Central memory CD8-positive, alpha-beta T cell (primary cell): ENCODE measurements at places on chromosomes 7 and 10.

- H3K4me3 ChIP-seq: no peak overlapping the region
- no peak for DNase-seq
- no peaks in the 10 kb centered on the region for H3K36me3 ChIP-seq
- H3K4me1 ChIP-seq: no peaks in the 10 kb centered on the region
Observed at GRCh38 chr10:35228058-35228457, 101.4 kb downstream of the CREM start.

GRCh38 chr7:5681979-5682546, 99.4 kb downstream of the RNF216 start:
- no peaks in the 10 kb centered on the region for H3K27me3 ChIP-seq
- peaks cover 45% of the 10 kb centered on the region for H3K4me1 ChIP-seq
- DNase-seq: no peak
- H3K27ac ChIP-seq: no peak overlapping the region

- H3K4me3 ChIP-seq: peak overlapping the region; percentile 69
- H3K4me1 ChIP-seq: peaks cover 72% of the 10 kb centered on the region
- no peak for DNase-seq
- H3K27ac ChIP-seq: peak overlapping the region; percentile 87
- H3K27me3 ChIP-seq: no peaks in the 10 kb centered on the region
Observed at GRCh38 chr10:3765146-3765545, 19.9 kb downstream of the KLF6 start.

- H3K27me3 ChIP-seq: no peaks in the 10 kb centered on the region
- peak overlapping the region; percentile 20 for H3K27ac ChIP-seq
- H3K4me1 ChIP-seq: no peaks in the 10 kb centered on the region
- peaks cover 2% of the 10 kb centered on the region for H3K36me3 ChIP-seq
Observed at GRCh38 chr10:103021150-103021899, 103.2 kb downstream of the CNNM2 start.

DNA sequence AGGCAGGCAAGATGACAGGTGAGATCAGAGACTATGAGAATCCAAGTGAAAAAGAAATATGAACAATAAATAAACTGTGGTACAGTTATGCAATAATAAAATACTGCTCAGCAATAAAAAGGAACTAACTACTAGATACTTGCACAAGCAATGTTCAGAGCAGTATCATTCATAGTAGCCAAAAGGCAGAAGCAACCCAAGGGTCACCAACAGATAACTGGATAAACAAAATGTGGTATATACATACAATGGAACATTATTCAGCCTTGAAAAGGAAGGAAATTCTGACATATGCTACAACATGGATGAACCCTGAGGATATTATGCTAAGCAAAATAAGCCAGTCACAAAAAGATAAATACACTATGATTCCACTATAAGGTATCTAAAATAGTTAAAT, 76.9 kb upstream of the KCNIP2 start:
- DNase-seq: no peak
- H3K4me3 ChIP-seq: no peak overlapping the region
- no peaks in the 10 kb centered on the region for H3K27me3 ChIP-seq
- peaks cover 8% of the 10 kb centered on the region for H3K36me3 ChIP-seq
- peaks cover 11% of the 10 kb centered on the region for H3K4me1 ChIP-seq

- no peak for DNase-seq
- no peak overlapping the region for H3K27ac ChIP-seq
- no peak overlapping the region for H3K4me3 ChIP-seq
- H3K36me3 ChIP-seq: peaks cover 2% of the 10 kb centered on the region
- H3K4me1 ChIP-seq: no peaks in the 10 kb centered on the region
- no peaks in the 10 kb centered on the region for H3K27me3 ChIP-seq
Observed at GRCh38 chr10:19469521-19469920, 346.7 kb upstream of the PLXDC2 start.

- no peaks in the 10 kb centered on the region for H3K4me1 ChIP-seq
- no peak overlapping the region for H3K4me3 ChIP-seq
- H3K36me3 ChIP-seq: peaks cover 2% of the 10 kb centered on the region
- peaks cover 22% of the 10 kb centered on the region for H3K27me3 ChIP-seq
Observed at GRCh38 chr10:130341356-130341755, 205.2 kb downstream of the GLRX3 start.

GRCh38 chr7:29852457-29852856, 46.1 kb downstream of the WIPF3 start:
- no peak for DNase-seq
- no peak overlapping the region for H3K27ac ChIP-seq
- H3K4me1 ChIP-seq: no peaks in the 10 kb centered on the region
- H3K36me3 ChIP-seq: no peaks in the 10 kb centered on the region
- H3K4me3 ChIP-seq: no peak overlapping the region
- H3K27me3 ChIP-seq: peaks cover 40% of the 10 kb centered on the region

- peaks cover 38% of the 10 kb centered on the region for H3K4me1 ChIP-seq
- H3K36me3 ChIP-seq: peaks cover 2% of the 10 kb centered on the region
- H3K27me3 ChIP-seq: no peaks in the 10 kb centered on the region
- no peak for DNase-seq
- no peak overlapping the region for H3K27ac ChIP-seq
Observed at GRCh38 chr10:59817773-59818172, 64.5 kb upstream of the MRLN start.

DNA sequence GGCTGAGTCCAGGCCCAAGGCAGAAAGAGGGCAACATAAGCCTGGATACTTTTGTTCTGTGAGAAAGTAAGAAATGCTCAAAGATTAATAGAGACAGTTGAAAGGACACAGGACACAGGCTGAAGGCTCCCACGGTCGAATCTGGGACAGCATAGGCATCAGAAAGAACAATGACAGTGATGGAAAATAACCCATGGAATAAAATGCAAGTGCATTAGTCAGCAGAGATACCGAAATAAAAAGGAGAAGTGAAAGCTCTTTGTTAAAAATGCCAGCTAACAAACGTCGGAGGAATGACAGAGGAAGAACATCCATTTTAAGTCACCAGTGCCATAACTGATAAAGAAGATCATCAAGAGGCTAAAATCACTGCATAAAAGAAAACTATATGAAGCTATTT, 19.6 kb upstream of the AGAP5 start:
- no peaks in the 10 kb centered on the region for H3K4me1 ChIP-seq
- H3K36me3 ChIP-seq: peaks cover 35% of the 10 kb centered on the region
- peak overlapping the region; percentile 27 for H3K27ac ChIP-seq
- no peak overlapping the region for H3K4me3 ChIP-seq

DNA sequence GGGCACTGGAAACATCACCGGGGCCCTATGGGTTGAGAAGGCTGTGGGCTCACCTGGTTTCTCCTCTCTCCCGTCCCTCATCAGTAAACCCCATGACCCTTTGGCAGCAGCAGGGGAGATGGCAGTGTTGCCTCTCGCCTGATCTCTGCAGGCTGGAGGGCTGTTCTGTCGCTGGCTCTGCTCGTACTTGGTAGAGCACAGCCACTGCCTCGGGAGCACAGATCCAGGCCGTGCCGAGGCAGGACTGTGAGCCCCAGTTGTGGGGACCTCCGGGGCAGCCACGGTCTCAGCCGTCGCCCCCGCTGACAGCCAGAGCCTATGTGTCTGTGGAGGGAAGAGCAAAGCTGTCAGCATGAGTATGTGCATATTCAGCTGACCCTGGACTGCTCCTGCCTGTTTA, 94.9 kb downstream of the PTPRE start:
- no peaks in the 10 kb centered on the region for H3K4me1 ChIP-seq
- H3K27ac ChIP-seq: no peak overlapping the region
- no peaks in the 10 kb centered on the region for H3K36me3 ChIP-seq
- no peak overlapping the region for H3K4me3 ChIP-seq
- H3K27me3 ChIP-seq: peaks cover 67% of the 10 kb centered on the region

DNA sequence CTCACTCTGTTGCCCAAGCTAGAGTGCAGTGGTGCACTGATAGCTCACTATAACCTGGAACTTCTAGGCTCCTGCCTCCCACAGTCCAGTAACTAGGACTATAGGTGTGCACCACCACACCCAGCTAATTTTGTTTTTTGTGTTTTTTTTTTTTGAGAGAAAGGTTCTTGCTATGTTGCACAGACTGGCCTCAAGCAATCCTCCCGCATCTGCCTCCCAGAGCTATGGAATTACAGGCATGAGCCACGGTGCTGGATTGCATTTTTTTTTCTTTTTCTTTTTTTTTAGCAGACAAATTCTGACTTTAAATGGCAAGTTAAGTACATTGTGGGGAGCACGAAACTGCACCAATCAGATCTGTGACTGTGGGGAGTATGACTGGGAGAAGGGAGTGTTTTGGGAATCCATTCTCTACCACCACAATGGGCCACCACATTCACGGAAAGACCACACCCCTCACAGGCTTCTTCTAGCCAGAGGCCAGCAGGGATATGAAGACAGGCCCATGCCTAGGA, 58.1 kb upstream of the MSMB start:
- H3K4me1 ChIP-seq: peaks cover 14% of the 10 kb centered on the region
- H3K27ac ChIP-seq: no peak overlapping the region
- no peak overlapping the region for H3K4me3 ChIP-seq
- H3K36me3 ChIP-seq: peaks cover 2% of the 10 kb centered on the region
- H3K27me3 ChIP-seq: peaks cover 12% of the 10 kb centered on the region
- DNase-seq: no peak

DNA sequence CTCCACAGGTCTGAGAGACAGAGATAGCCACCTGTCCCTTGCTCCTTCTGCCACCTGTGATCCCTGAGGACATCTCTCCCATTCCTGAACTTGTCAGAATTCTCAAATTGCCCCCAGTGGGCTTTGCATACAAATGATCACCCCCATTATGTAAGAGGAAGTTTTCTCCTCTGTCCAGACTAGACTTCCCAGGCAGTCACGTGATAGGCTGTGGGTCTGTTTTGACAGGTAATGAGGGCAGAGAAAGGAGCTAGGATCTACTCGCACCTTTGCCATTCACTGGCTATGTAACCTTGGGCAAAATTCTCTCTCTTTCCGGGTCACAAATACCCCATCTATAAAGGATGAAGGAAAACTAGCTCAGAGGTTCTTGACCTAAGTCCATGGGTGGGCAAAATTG, 21.4 kb upstream of the TM9SF3 start:
- H3K4me1 ChIP-seq: peaks cover 15% of the 10 kb centered on the region
- peaks cover 11% of the 10 kb centered on the region for H3K36me3 ChIP-seq
- H3K27me3 ChIP-seq: no peaks in the 10 kb centered on the region
- no peak overlapping the region for H3K27ac ChIP-seq
- no peak overlapping the region for H3K4me3 ChIP-seq
- no peak for DNase-seq

DNA sequence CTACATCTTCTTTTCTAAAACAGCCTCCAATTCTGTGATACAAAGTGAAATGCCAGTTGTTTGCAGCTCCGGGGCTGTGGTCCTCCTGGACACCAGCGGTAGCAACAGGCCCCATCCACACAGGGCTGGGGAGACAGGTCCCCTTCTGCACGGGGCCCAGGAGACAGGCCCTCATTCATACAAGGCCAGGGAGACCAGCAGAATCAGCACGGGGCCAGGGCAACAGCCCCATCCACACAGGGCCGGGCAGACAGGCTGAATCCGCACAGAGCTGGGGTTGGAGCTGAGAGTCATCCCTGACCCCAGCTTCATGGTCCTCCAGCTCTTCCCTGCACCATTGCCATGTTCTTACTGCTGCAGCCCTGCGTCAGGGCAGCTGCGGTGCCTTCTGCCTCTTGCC, 238.6 kb downstream of the MGMT start:
- H3K4me3 ChIP-seq: no peak overlapping the region
- no peaks in the 10 kb centered on the region for H3K27me3 ChIP-seq
- peaks cover 7% of the 10 kb centered on the region for H3K36me3 ChIP-seq
- peaks cover 12% of the 10 kb centered on the region for H3K4me1 ChIP-seq
- DNase-seq: no peak

DNA sequence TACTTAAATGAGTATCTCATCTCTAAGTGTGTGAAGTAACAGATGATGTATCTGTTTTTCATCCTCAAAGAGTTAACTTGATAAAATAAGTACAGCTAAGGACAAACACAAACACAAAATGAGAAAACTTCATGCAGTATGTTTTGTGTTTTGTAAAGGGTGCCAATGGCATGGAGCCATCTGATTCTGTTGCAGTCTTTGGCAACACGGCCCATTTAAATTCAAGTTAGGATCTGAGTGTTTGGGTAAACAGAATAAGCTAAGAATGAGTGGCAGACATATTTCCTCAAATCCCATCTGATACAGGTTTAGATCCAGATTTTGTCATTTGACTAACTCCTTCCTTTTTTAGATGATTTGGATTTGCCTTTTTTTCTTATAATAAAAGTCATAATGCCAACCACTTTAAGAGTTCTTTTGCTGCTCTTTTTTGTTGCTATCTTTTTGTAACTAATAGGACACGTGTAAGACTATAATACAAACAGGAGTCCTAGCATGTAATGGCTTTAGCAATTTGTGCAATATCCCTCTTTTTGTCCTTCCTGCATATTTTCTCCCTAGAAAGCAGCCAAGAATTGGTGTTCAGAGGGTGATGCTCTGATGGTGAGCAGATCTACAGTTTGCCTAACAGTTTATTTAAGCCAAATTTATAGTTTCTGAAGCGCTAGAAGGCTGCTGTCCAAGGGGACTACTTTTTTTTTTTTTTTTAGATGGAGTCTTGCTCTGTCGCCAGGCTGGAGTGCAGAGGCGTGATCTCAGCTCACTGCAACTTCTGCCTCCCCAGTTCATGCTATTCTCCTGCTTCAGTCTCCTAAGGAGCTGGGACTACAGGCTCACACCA, 18.9 kb upstream of the ACTA2 start:
- no peak overlapping the region for H3K4me3 ChIP-seq
- peaks cover 2% of the 10 kb centered on the region for H3K36me3 ChIP-seq
- H3K27me3 ChIP-seq: no peaks in the 10 kb centered on the region
- no peak overlapping the region for H3K27ac ChIP-seq
- DNase-seq: no peak

- H3K36me3 ChIP-seq: no peaks in the 10 kb centered on the region
- H3K27ac ChIP-seq: no peak overlapping the region
- no peaks in the 10 kb centered on the region for H3K4me1 ChIP-seq
- no peak overlapping the region for H3K4me3 ChIP-seq
- peaks cover 36% of the 10 kb centered on the region for H3K27me3 ChIP-seq
- DNase-seq: no peak
Observed at GRCh38 chr10:122287570-122287969, 16.5 kb downstream of the BTBD16 start.

GRCh38 chr7:87427288-87427687, 48.2 kb downstream of the ABCB4 start:
- no peak overlapping the region for H3K27ac ChIP-seq
- peaks cover 16% of the 10 kb centered on the region for H3K27me3 ChIP-seq
- H3K4me3 ChIP-seq: no peak overlapping the region
- H3K36me3 ChIP-seq: no peaks in the 10 kb centered on the region

DNA sequence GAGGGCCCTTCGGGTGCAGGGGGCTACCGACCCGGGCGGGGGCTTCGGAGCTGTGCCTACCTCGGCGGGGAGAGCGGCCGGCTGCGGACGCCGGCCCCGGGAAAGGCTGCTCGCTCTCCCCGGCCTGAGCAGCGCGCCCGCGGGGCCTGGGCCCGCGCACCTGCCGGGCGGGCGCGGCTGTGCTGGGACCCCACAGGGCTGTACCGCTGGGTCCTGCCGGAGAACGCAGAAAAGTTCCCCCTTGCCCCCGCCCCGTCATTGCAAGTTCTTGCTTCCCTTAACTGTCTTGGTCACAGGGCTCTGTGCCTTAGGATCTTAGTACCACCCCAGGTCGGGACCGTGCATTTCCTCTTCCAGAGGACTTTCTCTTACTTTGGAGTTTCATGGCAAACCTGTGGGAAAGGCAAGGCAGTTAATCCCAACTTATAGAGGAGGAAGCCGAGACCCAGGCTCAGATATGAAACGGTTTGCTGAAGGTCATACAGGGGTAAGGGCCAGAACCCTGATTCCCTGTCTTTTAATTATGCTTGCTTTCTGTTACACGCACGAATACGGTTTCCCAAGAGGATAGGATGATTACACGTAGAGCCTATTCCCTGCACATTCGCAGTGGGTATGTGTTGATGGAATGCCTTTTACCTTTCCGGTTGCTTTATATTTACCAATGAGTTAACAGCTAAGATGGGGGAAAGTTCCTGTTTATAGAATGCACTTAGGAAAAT, 652 bp downstream of the PCGF5 start:
- H3K4me3 ChIP-seq: peak overlapping the region; percentile 86
- peaks cover 12% of the 10 kb centered on the region for H3K36me3 ChIP-seq
- no peaks in the 10 kb centered on the region for H3K27me3 ChIP-seq
- H3K27ac ChIP-seq: peak overlapping the region; percentile 59
